HuH-7 (cell line): ENCODE measurements at places on chromosomes 16 and 17.

GRCh38 chr17:70106551-70106950 is 31.5 kb downstream of the KCNJ16 start:
- no peak for DNase-seq

GRCh38 chr17:47982645-47983390 is 11.9 kb downstream of the CDK5RAP3 start:
- DNase-seq: no peak

- DNase-seq: no peak
These were observed 9.4 kb upstream of the SOX9 start for GRCh38 chr17:72111336-72111923.

- DNase-seq: no peak
These were observed 5.2 kb upstream of the ZFP90 start for GRCh38 chr16:68533937-68534336.

DNA sequence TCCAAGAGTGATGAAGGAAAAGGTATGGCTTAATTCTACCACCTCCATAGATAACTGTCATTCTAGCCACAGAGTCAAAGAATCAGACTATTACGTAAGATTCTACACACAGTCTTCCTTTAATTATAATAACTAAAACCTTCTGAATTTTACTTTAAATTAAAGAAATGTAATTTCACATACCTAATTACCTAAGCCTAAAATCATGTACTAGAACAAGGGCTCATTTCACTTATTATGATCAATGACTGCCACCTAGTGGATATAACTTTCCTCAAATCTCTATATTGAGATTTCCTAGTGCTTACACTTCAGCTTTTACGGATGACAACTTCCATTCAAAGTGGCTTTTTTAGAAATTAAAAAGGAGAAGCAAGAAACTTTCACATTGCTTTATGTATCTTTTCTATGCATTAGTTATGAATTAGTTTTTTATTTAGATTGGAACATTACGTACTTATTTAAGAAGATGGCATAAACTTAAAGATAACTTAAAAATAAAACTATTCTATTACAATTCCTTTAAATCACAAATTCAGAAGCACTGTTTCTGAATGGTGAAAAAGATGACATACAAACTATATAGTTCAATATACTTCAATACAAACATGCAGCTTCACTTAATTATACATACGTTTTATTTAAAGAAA is 18.2 kb upstream of the ABCA10 start:
- DNase-seq: no peak

- no peak for DNase-seq
These were observed 25.3 kb downstream of the FBXO31 start for GRCh38 chr16:87358250-87358649.

DNA sequence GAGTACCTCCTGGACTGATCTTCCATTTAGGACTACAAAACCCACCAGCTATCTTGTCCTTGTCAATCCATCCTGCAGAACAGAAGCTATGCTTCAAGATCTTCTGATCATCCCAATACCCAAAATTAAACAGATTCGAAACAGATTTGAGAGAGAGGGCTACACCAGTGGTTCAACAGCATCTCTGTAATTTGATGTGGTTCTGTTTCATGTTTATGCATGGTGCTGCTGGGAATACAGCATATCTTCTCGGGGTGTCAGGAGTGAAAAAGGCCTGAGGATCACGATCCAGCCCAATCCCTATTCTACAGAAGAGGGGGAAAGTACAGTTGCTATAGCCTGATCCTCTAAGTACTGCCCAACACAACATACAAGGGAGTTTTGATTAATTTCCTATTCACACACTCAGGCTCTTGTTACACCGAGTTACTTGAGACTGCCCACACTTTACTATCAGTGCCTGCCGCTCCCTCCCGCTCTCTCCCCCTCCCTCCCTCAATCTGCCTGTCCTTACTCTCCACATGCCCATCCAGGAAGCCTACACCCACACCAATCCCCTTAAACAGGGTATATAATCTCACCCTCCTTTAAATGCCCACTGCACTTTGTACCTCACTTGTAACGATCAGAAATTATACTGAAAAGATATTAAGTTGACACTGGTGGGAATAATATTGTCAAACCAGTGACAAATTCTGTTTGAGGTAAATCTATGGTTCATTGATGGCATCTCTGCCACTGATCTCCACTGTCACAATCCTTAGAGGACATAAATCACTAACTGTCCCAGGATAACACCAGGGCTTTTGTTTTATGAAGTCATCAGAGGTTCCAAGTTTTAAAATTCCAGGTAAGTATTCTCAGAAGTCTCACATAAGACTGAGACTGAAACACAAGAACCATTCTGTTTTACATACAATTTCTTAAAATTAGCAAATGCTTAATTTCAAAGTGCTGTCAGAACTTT is 89.3 kb upstream of the PLEKHM1 start:
- peak; percentile 23 for DNase-seq

DNA sequence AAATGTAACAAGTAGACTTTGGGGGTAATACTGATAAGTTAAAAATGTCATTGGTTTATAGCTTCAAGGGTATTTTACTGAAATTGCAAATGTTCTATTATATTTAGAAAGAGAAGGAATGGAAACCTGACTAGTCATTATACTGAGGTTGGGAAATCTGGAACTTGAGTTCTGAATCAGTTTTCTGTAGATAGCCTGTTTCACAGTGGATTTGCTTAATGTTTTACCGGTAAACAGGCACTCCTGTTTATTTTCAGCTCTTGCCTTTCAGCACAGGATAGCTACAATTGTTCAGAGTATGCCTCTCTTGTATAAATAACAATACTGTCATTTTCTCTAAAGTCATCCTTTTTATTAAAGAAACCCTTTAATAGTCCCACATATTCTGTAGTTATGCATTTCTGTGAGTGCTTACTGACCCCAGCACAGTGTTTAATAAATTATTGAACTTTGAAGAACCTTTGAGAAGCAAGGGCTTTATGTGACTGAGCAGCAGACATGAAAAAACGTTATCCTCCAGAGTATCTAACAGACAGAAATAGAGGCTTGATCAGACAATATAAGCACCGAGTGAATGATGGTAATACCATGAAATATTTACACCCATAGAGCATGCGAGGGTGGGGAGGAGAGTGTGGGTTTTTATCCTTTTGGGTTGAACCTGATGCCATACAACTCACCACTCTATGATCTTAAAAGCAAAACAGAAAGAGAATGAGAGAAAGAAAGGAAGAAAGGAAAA is 58.2 kb downstream of the FTO start:
- no peak for DNase-seq

- peak; percentile 95 for DNase-seq
These were observed at the start of gene NOL3 for GRCh38 chr16:67170168-67170948. Gene NOL3, plus strand, starts transcription at chr16:67170538.

- no peak for DNase-seq
These were observed 4.4 kb upstream of the ZFP1 start for GRCh38 chr16:75143941-75144340.

DNA sequence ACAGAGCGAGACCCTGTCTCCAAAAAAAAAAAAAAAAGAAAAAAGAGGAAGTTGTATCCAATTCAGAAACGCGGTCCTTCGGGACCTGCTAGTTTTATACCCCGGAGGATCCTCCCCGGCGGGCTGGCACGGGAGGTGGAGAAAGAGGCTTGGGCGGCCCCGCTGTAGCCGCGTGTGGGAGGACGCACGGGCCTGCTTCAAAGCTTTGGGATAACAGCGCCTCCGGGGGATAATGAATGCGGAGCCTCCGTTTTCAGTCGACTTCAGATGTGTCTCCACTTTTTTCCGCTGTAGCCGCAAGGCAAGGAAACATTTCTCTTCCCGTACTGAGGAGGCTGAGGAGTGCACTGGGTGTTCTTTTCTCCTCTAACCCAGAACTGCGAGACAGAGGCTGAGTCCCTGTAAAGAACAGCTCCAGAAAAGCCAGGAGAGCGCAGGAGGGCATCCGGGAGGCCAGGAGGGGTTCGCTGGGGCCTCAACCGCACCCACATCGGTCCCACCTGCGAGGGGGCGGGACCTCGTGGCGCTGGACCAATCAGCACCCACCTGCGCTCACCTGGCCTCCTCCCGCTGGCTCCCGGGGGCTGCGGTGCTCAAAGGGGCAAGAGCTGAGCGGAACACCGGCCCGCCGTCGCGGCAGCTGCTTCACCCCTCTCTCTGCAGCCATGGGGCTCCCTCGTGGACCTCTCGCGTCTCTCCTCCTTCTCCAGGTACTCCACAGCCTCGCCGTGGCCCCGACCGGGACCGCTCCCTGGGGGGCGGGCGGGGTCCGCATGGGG is at the start of gene CDH3:
CDH3 (plus strand) TSS at position 596 of the 779 bp plus-strand sequence; CDS start at position 666, 70 bp downstream.
- peak; percentile 62 for DNase-seq

- DNase-seq: no peak
These were observed 27.6 kb downstream of the CMTM4 start for GRCh38 chr16:66668777-66669444.

DNA sequence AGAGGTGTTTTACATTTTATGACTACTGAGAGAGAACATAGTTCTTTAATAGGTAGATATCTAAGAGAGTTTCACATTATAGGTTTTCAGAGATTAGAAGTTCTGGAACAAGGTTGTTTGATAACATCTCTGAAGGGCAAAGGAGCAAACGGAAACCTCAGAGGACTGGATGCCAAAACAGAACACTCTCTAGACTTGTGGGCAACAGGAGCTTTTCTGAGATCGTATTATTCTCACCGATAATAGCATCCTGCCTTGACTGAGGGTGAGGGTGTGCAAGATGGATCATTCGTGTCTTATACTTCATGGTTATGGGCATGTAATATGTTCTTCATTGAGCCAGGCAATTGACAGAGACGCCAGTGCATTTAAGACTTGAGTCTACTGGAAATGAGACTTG is 234.8 kb downstream of the IRX3 start:
- no peak for DNase-seq

- DNase-seq: no peak
These were observed 77.3 kb upstream of the CBX4 start for GRCh38 chr17:79916506-79916905.

- DNase-seq: no peak
These were observed 32.3 kb downstream of the PRMT7 start for GRCh38 chr16:68343137-68343536.

DNA sequence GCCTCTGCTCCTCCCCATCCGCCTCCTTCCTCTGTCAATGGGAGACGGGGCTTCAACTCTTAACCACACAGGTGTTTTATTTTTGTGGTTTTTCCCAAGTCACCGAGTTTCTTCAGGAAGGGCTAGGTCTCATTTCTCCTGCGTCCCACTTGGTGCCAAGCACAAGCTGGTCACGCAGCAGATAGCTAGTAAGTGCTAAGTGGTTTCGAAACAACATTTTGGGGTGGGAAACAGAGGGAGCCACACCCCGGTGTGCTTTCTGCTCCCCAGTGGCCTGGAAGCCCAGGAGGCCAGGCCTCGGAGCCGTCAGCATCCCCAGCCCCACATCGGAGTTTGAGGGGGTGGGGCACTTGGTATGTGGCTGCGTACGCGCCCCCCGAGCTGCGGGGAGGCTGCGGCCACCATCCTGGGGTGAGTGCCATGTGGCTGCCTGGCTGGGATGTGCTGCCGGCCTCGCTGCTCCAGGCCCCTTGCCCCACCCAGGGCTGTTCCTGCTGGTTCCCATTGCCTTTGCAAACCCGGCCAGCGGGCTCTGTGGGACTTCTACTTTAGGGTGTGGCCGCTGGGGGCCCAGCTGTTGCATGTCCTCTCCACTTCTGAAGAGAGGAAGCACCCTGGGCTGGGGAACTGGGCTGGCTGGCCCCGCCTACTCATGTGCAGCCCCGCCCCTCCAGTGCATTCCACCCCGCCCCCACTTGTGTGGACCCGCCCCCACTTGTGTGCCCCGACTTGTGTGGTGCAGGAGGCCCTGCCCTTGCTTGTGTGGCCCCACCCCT is 55.6 kb downstream of the BAIAP2 start:
- DNase-seq: peak; percentile 53

GRCh38 chr16:72939247-72939646 is 108.7 kb downstream of the ZFHX3 start:
- no peak for DNase-seq

- no peak for DNase-seq
These were observed 113.1 kb downstream of the RAP1GAP2 start for GRCh38 chr17:2909175-2909845.

GRCh38 chr16:4381935-4382794 is 10.5 kb downstream of the VASN start:
- DNase-seq: no peak

GRCh38 chr17:42142371-42142896 is 12.4 kb downstream of the RAB5C start:
- no peak for DNase-seq

DNA sequence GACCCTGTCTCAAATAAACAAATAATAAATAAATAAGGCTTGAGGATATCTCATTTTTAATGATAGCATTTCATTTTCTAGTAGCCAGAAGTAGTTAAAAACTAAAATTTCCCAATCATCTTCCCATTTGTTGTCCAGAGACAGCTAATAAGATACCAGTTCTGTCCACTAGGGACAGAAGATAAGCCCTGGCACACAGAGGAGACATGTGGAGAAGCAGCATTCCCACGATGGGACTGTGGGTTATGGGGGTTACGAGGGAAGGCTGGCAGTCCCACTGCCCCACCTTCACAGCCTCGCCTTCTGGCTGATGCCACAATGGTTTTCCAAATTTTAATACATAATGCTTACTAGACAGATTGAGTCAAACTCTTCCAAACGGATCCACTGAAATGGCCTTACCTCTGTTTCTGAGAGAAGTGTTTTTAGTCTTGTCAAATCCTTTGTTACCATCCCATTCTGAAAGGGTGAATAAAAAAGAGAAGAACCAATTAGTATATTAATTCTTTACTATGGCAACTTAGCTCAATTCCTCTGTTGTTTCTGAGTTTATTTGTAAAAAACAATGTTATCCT is 44.2 kb downstream of the HELZ start:
- peak; percentile 54 for DNase-seq

GRCh38 chr17:58338841-58339754 is 10.5 kb upstream of the TSPOAP1 start:
- DNase-seq: no peak

DNA sequence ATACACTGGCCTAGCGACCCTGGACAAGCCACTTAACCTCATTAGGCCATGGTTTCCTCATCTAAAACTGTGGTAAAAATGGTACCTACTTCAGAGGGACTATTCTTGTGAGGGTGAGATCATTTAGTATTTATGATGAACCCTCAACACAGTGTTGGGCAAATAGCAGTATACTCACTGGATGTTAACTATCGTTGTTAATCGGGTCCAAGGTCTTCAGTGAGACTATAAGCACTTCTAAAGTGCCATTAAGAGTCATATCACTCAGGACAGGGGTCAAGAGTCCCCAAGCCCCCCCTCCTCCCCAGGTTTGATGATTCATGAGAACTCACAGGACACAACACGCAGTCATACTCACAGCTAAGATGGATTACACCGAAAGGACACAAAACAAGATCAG is 11.0 kb downstream of the TK2 start:
- DNase-seq: no peak

- DNase-seq: peak; percentile 56
These were observed 2.2 kb downstream of the UBALD1 start for GRCh38 chr16:4612474-4612931.

DNA sequence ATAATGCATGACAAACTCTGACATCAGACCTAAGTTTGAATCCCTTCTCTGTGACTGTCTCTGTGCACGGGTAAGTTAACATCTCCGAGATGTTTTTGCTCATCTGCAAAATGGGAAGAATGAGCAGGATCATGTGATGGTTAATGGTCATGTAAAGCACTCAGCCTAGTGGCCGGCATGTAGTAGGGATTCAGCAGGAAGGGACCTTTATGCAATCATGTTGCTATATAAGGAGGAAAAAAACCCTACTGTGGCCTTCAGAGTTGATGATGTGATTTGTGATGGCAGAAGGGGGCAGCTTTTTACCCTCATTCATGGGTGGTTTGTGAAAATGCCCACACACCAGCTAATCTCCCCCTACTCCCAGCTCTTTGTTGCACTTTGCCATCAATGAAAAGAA is 24.1 kb downstream of the CLEC16A start:
- no peak for DNase-seq
